ENCODE measurements at places on chromosomes 6 and 20.

DNA sequence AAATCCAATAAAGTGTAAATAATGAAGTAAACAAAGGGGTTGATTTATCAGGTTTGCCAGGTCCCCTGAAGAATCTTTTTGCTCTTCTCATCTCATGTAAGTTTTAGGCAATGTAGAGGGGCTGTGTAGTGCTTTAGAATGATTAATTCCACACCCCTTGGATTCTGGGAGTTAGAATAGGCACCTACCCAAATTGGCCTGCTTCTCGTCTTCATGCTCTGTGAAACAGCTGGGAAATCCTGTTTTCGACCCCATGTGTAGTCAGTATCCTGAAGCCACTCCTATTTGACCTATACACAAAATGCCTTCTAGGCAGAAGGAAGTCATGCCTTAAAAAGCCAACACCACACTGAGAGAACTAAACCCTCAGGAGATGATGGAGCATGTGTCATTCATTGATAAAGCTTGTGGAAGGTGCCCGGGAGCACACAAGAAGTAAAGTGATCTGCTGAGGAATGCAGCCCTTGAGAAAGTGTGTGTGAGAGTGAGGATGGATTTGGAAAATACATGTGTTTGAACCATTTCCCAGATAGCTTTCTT lies 170.9 kb downstream of the KLHL32 start:
- H3K36me3 ChIP-seq = no peaks in the 10 kb centered on the region
- no peaks in the 10 kb centered on the region for H3K27me3 ChIP-seq
- no peak for DNase-seq
- no peak overlapping the region for H3K4me3 ChIP-seq
- peaks cover 7% of the 10 kb centered on the region for H3K4me1 ChIP-seq

GRCh38 chr6:34928220-34928619 lies 39.2 kb downstream of the ANKS1A start:
- no peak overlapping the region for H3K4me3 ChIP-seq
- DNase-seq = no peak

- H3K27me3 ChIP-seq = no peaks in the 10 kb centered on the region
- H3K4me3 ChIP-seq = no peak overlapping the region
- H3K4me1 ChIP-seq = no peaks in the 10 kb centered on the region
- DNase-seq = no peak
- no peaks in the 10 kb centered on the region for H3K36me3 ChIP-seq
Measured at GRCh38 chr6:130794010-130794697, 33.1 kb upstream of the SMLR1 start.

GRCh38 chr6:156919814-156920369 lies 142.7 kb downstream of the ARID1B start:
- H3K27me3 ChIP-seq = no peaks in the 10 kb centered on the region
- no peak overlapping the region for H3K4me3 ChIP-seq
- DNase-seq = no peak
- H3K27ac ChIP-seq = no peak overlapping the region
- H3K4me1 ChIP-seq = peaks cover 5% of the 10 kb centered on the region

DNA sequence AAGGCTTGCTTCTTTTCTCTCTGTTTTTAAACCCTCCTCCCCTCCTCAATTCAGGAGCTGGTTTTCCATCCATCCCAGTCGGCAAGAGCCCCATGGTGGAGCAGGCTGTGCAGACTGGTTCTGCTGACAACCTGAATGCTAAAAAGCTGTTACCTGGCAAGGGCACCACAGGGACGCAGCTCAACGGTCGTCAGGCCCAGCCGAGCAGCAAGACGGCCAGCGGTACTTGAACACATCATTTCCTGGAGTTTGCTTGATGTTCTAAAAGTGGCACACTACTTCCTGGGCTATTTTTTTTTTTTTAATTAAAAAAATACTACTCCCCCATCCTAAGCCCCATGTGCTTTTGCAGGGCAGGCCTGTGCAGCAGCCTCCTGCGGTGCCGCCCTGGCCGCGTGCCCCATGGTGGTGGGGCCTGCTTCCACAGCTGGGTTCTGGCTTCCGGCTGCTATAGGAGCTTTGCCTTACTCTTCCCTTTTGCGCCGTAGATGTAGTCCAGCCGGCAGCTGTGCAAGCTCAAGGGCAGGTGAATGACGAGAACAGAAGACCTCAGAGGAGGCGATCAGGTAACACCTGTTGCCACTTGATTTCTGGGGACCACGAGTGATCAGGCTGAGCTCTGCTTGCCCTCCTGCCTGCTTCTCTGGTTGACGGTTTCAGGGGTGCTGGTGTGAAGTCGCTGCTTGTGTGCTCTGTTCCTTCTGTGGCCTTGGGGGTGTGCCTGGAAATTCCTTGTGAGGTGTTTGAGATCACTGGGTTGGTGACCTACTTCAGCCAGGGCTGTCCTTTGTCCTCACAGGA lies 7.7 kb downstream of the LSM14B start:
- no peaks in the 10 kb centered on the region for H3K27me3 ChIP-seq
- peaks cover 31% of the 10 kb centered on the region for H3K4me1 ChIP-seq
- H3K27ac ChIP-seq = peak overlapping the region; percentile 50
- no peak for DNase-seq

Measured in activated CD4-positive, alpha-beta memory T cell treated with anti-CD3 and anti-CD28 coated beads, Interleukin-2, amount 10 ng/mL, durations not matched to agents 7 days and 5 days (primary cell).